ENCODE measurements at places on chromosomes 4 and X.

DNA sequence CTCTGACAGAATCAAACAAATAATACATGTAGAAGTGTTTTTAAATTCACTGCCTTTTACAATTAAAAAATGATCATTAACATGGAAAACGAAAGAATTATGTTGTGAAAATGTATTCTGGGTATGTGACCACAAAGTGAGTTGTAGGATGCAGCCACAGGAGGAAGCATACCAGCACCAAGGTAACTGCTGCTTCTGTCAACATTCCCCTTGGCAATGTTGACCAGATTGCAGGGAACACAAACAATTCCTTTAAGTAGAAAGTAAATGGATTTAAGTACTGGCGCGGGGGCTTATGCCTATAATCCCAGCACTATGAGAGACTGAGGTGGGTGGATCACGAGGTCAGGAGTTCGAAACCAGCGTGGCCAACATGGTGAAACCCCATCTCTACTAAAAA is 1877.9 kb upstream of the PCDH7 start:
- DNase-seq: no peak

GRCh38 chrX:95382799-95383198 is 1301.8 kb upstream of the DIAPH2 start:
- no peak for DNase-seq

GRCh38 chr4:81905971-81906370 is 434.3 kb upstream of the RASGEF1B start:
- no peak for DNase-seq

- no peak for DNase-seq
These were observed at the start of gene SFRP2 for GRCh38 chr4:153788413-153789276. Gene SFRP2 (minus strand): TSS chr4:153789083. CDS start chr4:153788835, 248 bp downstream.

DNA sequence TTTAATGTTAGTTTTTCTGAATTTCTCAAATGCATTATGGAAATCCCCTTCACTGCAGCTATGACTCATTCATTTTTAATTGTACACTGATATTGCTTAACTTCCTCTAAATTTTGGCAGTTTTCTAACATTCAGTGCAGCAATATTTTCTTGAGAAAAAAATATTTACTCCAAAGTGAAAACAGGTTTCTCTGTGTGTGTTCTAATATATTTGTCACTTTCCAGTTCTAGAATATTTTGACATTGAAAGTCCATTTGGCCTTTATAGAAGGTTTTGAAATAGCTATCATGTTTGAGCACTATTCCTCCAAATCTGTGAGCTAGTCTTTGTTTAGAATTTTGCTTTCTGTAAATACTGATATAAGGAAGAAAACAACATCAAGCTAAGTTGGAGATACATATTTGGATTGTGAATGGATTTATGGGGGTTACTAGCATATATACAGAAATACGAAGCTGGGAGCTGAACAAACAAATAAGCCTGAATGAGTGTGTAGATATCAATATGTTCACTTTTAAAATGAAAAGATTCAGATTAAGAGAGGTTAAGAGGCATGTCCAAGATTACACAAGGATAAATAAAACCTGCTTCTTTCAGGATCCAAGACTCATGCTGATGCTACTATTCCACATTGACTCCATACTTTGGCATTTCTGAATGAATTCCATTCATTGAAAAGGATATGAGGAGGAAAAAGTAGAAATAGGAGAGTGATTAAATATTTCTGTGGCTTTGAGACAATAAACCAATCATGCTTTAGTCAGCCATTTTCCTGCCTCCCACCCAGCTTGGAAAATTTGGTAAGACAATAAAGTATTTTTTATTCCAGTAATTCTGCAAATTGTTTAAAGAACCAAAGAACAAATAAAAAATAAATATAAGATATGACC is 57.3 kb upstream of the SLIT2 start:
- no peak for DNase-seq

DNA sequence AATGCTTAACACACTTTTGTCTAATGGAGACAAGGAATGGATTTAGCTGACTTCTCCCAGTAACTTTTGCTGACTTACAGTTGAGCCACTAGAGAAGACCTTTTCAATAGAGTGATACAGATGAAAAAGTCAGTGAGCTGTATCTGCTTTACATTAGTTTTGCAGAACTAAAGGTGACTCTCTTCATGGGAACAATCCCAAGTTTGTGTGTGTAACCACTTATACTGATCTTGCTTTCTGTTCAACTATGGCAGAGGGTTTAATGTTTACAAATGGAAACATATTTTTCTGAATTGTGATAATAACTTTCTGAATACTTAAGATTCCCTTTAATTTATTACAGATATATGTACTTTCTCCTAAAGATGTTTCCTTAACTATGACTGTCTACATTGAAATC is 182.6 kb upstream of the PUDP start:
- no peak for DNase-seq

GRCh38 chr4:85094735-85095134 is 128.2 kb upstream of the WDFY3 start:
- no peak for DNase-seq

GRCh38 chr4:146214238-146214637 is at the start of gene REELD1:
Gene REELD1 (plus strand): TSS chr4:146214538. CDS start chr4:146216953, 2,415 bp downstream.
- no peak for DNase-seq

GRCh38 chr4:115213716-115214115 is 100.3 kb upstream of the NDST4 start:
- no peak for DNase-seq

- no peak for DNase-seq
These were observed 35.1 kb downstream of the KLF3 start for GRCh38 chr4:38699112-38699511.

DNA sequence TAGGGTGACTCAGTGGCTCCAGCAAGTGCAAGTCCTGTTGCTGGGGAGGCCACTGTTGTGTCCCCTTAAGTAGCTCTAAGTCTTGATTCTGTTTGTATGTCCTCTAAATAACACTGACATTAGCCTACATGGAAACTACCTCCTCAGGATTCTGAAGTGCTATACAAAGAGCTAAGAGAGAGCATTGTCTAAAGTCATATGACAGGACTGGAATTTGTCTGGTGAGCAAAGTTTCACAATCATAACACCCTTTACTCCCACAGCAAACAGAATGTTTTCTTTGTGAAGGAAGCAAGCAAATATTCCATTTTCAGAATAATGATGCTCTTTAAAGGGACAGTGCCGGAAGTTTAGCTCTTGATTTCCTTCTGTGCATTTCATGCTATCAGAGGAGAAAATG is 23.4 kb upstream of the CT47A1 start:
- DNase-seq: no peak

DNA sequence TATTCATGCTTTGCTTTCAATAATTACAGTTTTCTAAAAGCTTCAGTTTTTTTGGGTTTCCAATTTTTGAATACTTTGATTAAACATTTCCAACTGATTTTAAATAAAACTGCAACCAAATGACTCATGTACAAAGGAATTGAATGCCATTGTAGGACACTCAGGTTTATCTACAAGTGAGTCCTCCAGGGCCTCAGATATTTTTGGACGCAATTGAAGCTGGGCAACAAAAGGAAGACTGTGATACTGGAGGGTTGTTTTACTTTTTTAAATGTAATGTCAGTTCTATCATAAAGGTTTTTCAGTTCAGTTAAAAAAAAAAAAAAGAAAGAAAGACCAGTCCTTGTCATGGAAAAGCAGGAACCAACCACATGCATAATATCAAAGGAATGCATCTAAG is 64.2 kb downstream of the MAGEA10 start:
- no peak for DNase-seq

GRCh38 chr4:10007436-10007740 is 13.9 kb downstream of the SLC2A9 start:
- no peak for DNase-seq

- DNase-seq: no peak
These were observed 126.7 kb downstream of the FRYL start for GRCh38 chr4:48653217-48654014.

- no peak for DNase-seq
These were observed 16.8 kb upstream of the NAT8L start for GRCh38 chr4:2042204-2042946.

DNA sequence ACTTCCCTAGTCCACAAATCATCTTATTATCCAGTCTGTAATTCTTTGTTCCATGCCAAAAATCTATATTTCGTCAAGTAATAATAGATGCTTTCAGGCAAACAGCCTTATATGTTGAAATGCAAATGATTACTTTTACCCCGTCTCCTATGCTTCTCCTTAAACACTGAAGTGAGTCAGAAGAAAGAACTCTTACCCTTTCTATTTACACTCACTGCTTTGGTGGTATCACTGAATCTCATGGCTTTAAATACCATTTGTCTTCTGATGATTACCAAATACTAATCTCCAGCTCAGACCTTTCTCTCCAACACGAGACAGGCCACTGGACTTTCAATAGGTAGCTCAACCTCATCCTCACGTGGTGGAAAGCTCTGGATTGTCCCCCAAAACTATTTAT is 558.1 kb downstream of the IL1RAPL1 start:
- no peak for DNase-seq

GRCh38 chrX:9088896-9089295 is 55.0 kb upstream of the FAM9B start:
- DNase-seq: no peak

DNA sequence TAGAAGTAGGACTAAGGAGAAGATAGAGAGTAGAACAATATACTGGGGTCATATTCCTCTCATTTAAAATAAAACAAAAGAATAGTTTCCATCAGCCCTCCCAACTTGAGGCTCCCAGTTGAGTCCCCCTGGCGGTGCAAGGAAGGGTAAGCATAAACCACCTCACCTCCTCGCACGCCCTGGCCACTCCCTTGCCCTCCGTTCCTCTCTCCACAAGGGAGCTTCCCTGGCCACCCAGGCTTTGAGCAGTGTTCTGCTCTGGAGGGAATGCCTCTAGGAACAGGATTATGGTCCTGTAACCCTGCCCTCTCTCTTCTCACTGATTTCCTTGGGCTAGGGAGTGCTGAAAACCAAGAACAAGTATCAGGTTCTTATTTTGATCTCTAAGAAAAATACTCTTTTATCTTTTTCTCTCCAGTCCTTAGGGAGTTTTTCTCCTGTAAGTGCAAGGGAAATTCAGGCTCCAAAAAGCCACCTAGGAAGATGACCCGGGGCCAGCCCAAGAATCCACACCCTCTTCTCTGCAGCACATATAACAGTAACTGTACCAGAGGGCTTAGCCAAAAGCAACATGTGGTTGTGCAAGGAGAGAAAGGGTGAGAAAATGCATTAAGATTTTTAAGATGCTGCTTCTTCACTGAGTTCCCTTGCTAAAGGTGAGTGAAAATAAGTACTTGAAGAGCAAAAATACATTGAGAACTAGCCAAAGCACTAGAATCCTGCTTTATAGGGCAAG is 69.9 kb downstream of the USP38 start:
- DNase-seq: no peak

Data from activated naive CD4-positive, alpha-beta T cell (primary cell).